ENCODE measurements at places on chromosomes 12 and 14.

GRCh38 chr14:75163677-75164076 lies 12.7 kb downstream of the TMED10 start:
- no peak for DNase-seq

DNA sequence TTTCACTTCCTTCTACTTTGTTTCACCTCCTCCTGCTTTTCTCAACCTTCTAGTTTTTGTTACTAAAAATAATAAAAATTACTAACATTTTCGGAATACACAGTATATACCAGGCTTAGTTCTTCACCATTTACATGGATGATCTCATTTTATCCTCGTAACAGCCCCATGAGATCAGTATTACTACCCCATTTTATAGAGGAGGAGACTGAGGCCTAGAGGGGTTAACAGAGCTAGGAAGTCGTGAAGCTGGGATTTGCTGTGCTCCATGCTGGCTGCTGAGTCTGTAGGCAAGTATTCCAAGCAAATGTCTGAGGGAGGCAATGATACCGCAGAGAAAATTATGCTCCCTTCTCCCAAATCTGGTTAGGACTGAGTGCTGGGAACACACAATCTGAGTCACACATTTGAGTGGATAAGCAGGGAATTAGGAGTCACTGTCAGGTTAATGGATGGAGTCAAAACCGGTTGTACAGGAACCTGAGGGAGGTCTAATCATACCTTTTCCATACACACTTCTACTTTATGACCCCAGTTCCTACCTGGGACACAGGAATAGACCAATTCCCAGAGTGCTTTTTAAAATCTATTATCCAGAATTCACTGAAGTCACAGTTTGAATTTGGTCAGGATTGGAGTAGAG lies 51.1 kb downstream of the ZFYVE26 start:
- no peak for DNase-seq

DNA sequence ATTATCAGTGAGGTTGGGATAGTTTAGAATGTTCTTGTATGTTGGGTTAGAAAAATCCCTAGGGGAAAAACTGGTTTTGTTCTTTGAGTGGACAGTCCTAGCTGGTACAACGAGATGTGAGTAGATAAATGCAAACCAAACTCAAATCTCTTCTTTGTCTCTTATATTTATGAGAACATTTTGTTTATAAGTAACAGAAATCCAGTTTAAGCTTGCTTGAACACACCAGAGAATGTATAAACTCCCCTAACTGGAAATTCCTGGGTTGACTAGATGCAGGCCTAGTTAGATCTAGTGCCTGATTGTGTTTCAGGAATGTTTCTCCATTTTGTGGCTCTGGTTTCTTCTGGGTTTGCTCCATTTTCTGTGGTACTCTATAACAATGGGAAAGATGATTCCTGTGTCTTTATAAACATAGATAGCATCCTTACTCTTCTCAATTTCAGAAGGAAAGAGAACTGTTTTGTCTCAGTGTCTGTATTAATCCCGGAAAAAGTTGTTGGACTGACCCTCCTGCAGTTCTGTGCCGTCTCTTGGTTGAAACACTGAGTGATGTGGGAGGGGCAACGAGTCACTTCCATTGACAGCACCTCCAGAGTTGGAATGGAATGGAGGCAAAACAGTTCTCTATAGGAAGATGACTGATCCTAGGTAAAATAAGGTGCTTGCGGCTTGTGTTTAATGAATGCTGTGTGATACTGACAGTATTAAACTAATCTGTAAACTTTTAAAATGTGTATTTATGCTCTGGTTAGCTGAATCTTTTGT lies 244.8 kb downstream of the TMTC2 start:
- no peak for DNase-seq

DNA sequence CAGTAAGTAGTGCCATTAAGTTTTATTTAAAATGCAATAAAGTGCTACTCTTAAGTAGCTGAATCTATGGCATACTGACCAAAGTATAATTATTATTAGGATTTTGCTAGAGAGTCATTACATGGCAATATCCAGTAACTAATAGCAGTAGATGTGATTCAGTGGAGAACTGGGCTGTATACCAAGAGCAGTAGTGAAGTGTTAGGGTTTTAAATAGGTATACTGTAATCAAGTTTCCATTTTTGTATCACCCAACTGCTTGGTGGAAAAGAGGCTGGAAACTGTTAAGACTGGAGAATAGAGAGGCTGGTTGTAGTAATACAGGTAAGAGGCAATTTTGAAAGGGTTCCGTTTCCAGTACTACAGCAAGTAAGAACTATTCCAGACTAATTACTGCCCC lies 13.3 kb upstream of the LLPH start:
- DNase-seq, result no peak

DNA sequence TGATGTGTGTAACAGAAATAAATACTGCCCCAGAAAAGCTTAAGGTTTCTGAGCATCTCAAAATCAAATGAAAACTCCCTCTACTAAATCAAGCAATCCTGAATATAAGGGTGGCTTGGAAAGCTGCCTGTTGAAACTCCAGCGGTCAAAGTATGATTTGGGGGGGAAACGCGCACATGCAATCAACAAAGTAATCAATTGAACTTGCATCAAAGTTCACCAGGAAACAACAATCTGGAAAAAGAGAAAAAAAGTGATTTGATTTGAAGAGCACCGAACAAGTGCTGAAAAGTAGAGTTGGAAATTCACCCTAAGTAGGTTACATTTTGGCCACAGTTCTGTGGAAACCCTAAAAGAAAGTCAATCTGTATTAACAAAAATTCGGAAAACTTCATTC lies 700 bp downstream of the CNIH1 start:
- no peak for DNase-seq

Data from stimulated activated CD8-positive, alpha-beta memory T cell treated with anti-CD3 and anti-CD28 coated beads, Interleukin-2, amount 100 ng/mL, for 1 hour (primary cell).